ENCODE measurements at places on chromosomes 1 and 21.

DNA sequence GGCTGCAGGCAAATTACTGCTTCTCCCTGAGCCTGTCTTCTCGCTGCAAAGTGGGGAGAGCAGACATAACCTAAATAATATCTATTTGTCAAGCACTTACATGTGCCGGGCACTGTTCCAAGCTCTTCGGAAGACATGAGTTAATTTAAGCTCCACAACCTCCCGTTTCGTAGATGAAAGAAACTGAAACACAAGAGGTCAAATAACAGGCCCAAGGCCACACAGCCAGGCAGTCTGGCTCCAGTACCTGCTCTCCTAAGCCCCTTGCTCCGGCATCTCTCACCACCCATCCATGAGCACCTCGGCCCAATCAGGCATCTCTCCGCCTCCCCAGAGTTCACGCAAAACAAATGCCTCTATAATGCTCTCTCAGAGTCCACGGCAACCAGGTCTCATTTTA is 65.4 kb downstream of the TAS1R2 start:
- DNase-seq = no peak

DNA sequence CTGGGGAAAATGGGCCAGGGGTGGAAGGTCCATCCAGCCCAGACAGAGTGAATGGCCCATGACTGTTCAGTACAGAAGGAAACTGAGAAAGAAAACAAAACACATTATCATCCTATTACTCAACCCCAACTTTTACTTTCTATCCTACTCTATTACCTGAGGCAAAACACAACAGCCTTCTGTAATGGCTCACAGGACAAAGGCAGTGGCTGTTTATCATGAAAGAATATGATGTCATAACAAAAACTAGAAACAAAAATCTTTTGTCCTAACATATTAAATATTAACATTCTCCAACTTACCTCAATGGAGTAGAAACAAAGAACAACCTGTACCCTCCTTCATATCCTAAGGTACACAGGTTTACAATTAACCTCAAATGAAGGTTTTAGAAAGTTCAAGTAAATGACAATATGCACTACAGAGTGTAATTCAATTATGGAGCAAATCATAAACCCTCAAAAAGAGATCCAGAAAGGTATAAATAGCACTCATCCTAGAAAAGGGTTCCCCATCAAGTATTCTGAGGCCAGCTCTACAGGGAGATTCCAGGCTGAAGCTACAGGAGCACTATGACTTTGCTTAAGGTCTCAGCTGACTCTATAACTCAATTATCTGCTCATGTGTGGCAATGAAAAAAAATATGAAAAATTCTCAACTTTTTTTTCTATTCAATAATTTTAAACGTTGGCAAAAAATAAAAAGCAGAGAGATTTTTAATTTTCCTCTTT is 15.1 kb downstream of the ELK4 start:
- no peak for DNase-seq

DNA sequence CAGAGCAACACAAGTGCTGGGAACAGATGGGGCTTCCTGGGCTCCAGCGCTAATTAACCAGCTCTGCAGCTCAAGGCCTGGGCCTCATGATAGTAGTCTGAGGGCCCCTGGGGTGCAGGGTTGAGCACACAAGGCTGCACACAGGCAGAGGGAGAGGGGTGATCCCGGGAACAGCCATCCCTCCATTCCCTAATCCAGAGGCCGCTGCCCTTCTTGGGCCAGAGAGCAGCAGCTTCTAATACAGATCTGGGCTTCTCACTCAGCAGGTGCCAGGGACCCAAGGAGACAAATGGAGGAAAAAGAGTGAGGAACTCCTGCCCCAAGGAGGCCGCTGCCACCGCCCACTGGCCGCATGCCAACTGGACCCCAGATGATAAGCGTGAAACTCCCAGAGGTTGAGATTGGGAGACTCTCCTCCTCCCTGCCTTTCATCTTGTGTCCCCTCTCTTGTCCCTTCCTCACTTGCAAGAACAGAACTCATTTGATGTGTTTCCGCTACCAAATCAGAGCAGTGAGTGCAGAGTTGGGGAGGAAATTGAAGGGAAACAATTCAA is 58.0 kb upstream of the IFNAR2 start:
- no peak for DNase-seq

- DNase-seq = no peak
These were observed 1.5 kb upstream of the CLCNKA start for GRCh38 chr1:16020325-16020724.

- DNase-seq = no peak
These were observed 600 bp downstream of the CLK2 start for GRCh38 chr1:155272466-155273342.

DNA sequence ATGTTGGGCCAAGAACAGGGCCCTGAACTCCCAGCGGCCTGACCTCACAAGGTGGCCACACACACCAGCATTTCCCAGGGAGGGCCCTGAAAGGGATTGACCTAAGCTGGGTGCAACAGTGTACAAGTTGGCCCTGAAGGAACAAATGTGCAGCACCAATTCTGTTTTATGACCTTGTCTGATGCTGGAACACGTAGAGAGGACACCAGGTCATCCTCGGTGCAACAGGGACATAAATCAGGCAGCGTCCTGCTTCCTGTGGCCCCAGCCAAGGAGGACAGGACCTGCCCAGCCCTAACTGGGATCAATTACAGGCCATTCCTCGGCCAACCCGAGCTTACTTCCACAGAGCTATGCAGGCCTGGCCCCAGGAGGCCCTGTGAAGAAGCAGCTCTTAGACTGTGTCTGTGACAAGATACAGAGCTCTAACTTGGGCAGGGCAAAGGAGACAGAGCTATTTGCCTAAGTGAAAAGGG is 12.8 kb upstream of the PHC2 start:
- no peak for DNase-seq
